ENCODE measurements at places on chromosomes 3 and 15.

DNA sequence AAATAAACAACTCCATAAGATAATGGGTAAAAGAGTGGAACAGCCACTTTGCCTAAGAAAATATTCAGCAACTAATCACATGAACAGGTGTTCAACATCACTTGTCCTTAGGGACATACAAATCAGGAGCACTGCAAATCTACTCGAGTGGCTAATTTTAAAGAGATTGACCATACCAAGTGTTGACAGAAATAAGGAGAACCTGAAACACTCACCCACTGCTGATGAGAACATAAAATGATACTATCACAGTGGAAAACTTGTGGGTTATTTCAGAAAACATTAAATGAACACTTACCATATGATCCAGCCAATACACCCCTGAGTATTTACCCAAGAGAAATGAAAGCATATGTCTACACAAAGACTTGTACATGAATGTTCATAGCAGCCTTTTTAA lies 70.5 kb downstream of the GABRB3 start:
- DNase-seq: no peak

DNA sequence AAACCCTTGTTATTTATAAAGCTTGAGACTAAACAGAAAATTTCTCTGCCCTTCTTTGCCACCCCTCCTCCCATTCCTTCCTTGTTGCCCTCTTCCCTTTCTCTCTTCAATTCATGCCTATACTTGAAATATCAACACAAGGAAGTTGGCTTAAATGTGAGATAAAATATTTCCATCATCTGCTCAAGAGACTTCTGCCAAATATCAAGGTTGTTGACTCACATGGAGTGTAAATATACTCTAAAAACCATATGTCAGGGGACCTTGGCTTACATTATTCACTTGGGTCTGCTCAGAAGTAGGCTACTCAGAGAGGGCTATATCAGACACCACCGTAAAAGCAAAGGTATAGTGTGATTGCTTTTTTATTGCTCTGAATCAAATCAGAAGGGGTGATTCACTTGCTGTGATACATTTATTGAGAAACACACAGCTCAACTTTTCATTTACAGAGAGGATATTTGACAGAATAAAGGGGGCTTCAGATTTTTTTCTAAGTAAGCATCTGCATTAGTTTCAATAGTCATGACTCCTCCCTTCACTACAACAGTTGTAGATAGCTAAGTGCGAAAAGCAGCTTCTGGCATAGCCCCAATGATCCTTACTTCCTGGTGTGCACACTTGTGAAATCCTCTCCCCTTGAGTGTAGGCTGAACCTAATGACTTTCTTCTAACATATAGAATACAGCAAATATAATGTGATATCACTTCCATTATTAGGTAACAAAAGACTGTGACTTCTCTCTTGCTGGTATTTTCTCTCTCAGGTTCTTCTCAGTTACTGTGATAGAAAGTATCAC lies 386.2 kb downstream of the EFHB start:
- DNase-seq: peak; percentile 51

GRCh38 chr3:10911350-10912002 lies 81.1 kb upstream of the SLC6A1 start:
- DNase-seq: no peak

DNA sequence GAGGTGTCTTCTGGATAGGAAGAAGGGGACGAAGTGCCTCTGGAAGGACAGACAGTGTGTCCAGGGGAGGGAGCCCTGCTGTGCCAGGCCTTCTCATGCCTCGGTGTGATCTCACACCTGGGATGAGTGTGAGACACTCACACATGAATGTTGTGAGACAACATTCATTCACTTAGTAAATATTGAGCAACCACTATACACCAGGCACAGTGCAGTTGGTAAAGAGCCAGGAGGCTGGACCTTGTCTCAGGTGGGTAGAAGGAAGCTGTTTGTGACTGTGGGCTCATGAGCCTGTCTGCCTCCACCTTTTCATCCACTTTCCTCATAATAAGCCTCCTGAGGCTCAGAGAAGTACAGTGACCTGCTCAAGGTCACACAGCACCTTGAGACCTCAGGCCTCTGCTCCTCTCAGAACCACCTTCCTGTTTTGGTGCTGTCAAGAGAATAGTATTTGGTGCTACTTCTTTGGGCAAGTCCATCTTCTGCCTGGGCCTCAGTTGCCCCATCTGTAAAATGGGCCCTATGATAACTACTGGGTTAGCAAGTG lies 20.9 kb downstream of the SLC6A6 start:
- no peak for DNase-seq

- DNase-seq: no peak
These were observed 74.9 kb upstream of the ZNF280D start for GRCh38 chr15:56808160-56808559.

Data from LNCaP clone FGC (cell line).